ENCODE measurements at places on chromosomes 3 and 15. TPM values are rescaled to one million over a fixed set of nuclear protein-coding genes. Genes with fewer than 3 reads are reported as not detected.

DNA sequence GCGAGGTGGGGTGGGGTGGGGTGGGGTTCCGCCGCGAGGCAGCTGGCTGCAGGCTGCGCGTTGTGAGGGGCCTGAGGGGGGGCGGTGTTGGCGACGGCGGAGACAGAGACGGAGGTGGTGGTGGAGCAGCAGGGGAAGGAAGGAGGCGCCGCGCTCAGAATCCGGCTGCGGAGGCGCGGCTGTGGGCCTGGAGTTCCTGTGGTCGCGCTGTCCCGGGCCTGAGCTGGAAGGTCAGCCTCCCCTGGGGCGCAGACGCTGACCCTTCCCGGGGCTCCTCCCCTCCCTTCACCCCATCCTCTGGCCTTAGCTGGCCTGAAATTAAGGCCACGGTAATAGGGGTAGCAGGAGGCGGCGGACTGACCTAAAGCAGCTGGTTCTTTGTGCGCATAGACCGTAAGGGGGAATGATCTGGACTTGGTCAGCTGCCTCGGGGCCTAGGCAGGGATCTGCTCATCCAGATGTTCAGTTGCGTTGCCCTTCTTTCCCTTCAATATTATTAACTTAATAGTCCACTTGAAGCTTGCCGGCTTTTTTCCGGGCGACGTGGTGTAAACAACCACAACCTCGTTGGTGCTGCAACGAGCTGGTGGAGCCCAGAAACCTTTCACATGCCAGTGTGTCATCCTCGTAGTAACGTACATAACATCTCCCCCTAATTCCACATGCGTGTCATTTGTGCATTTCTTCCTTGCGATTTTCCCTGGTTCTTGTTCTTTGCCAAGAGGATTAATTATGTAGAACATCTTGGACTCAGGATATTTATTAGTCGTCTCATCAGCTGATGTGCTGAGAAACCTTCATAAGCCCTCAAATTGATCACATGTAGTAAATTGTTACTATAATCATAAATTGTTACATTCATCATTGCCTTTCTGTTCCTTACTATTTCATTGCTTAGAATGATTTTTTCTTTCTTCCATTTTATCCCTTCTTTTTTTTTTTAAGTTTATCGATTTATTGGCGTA, 626 bp downstream of the SEC62 start:
- peak; percentile 32 for DNase-seq

- DNase-seq, result no peak
Measured at GRCh38 chr3:48428088-48428571, 1.8 kb downstream of the PLXNB1 start.

DNA sequence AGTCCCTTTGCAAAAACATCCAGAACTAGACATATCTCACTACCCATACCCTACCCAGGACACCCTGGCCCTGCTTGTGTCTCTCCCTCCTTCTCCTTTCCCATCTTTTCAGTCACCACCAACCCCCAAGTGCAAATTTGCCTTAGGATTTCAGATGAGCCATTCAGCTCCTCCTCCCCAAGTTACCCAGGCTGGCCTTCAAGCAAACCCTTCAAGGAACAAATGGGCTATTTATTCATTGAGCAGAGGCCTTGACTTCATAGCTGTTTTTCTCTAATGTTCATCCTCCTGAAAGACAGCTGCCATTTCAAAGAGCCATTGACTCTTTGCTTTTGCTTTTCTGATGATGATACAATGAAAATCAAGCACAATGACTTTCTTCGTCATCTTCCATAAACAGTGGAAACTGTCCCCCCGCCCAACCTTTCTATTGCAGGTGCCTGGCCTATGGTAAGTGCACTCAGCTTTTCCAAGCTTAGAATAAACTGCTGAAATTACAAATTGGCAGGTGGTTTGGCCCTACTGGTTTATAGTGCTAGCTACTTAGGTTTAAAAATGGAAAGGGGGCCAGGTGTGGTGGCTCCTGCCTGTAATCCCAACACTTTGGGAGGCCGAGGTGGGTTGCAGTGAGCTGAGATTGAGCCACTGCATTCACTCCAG, 26.1 kb upstream of the KLHL6 start:
- DNase-seq, result no peak

DNA sequence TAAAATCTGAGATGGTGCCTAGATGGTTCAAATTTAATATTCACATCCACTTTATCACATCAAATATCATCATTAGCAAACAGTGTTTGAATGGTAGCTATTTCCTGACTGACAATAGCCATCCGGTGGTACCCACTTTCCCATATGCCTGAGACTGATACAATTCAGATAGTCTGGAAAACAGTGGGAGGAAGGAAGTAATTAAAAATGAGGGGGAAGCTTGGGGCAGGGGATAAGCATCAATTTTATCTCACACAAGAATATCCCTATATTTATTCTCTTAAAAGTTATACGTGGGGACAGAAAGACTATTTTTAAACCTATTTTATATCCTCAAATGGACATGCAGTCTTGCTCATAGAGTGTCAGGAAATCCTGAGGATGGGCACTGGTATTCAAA, 122.5 kb upstream of the GAP43 start:
- no peak for DNase-seq

- no peak for DNase-seq
Measured at GRCh38 chr15:70094690-70095311, 2.9 kb downstream of the TLE3 start.

The FBXW12 gene
- total RNA-seq, result not detected

The ARGFX gene
- not detected for total RNA-seq

The GNAT1 gene
- not detected for total RNA-seq

Data from HFFc6 (cell line).